SK-MEL-5 (cell line): ENCODE measurements at places on chromosomes 5 and 9.
A peak's percentile ranks its signal among the peaks of the same experiment; 100 is the strongest.

- no peak for DNase-seq
Measured at GRCh38 chr9:132748450-132748849, 78.2 kb downstream of the GTF3C4 start.

DNA sequence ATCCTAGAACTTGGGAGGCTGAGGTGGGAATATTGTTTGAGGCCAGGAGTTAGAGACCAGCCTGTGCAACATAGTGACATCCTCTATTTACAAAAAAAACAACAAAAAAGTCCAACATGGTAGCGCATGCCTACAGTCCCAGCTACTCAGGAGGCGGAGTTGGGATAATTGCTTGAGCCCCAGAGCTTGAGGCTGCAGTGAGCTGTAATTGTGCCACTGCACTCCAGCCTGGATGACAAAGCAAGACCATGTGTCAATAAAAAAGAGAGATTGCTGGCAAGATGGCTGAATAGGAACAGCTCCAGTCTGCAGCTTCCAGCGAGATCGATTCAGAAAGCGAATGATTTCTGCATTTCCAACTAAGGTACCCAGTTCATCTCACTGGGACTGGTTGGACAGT is 54.8 kb upstream of the FBXL17 start:
- no peak for DNase-seq

GRCh38 chr9:93965830-93966577 is 10.8 kb upstream of the BARX1 start:
- DNase-seq = peak; percentile 59

DNA sequence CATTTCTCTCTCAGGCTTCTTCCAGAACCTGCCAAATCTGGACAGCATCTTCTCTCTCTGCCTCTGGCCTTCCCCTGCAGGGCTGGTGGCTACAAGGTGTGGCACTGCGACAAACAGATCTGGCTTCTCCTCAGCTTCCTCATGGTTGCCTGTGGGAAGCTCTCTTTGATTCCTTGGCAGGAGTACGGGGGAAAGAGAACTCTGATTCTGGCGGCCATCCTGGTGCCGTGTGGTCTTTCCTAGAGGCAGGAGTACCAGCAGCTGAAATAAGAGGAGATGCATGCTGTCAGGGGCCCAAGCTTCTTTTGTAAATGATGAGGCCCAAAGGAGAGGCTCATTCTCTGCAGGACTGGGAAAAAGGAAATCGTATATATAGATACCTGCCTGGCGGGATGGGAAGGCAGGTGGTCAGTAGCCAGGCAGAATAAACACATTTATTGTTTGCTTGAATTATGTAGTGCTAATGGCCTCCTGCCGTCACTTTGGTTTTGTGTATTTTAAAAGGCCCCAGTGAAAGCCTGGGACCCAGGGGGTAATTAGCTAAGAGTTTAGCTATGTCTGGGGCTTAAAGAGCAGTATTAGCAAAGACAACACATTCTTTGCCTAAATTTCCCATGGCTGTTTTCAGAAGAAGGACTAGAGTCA is at the start of gene CER1:
TSS of gene CER1 (minus strand) at position 343 of the 645 bp plus-strand sequence. CDS start at position 282, 61 bp downstream.
- DNase-seq = no peak

GRCh38 chr5:95440825-95441224 is 49.7 kb downstream of the FAM81B start:
- no peak for DNase-seq

GRCh38 chr5:126970517-126971017 is 59.8 kb downstream of the MARCHF3 start:
- peak; percentile 56 for DNase-seq

DNA sequence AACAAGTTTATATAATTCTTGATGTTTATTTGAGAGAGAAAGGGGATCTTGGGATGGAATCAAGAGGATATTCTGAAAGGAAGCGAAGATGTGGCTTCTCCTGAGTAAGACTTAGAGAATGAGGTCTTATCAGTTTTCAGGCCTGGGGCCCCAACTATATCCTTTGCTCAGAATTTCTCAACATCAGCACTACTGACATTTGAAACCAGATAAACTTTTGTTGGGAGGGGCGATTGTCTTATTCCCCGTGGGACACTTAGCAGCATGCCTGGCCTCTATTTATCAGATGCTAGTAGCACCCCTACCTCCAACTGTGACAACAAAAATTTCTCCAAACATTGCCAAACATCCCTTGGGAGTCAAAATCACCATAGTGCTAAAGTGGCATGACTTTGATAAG is 567.7 kb downstream of the MAT2B start:
- no peak for DNase-seq

- no peak for DNase-seq
Measured at GRCh38 chr5:179765400-179765799, 28.4 kb upstream of the LTC4S start.

- DNase-seq = no peak
Measured at GRCh38 chr5:83474991-83475390, 3.4 kb downstream of the VCAN start.

GRCh38 chr9:37281541-37281940 is 141.0 kb upstream of the GRHPR start:
- no peak for DNase-seq

DNA sequence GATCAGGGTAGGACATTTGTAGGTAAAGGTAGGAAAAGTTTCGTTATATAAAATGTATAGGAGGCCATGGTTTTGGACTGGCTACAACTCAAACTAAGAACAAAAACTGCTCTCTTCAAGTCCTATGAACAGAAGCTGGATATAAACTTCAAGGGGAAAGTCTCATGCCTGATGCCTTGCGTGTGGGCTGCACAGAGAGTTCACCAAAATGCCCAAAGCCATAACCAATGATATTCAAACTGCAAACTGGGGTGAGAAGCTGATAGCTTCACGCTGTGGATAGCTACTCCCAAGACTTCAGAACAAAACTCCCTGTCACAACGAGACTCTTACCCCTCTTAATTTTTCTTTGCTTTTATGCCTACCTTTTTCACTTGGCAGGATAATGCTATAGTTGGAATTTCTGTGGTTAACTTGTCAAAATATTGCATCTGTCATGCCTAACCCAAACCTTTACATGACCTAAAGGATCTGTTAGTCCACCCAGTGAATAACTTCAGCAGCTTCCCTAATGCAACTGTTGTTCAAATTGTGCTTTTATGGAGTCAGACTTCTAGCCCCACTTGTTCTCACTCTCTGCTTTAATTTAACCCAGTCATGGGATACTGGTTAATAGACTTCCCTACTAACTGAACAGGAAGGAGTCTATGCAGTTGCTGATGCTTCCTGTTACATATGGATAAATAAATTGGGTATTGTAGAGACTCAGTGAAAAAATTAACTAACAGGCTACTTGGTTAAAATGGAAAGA is 71.9 kb downstream of the SFXN1 start:
- DNase-seq = no peak

- peak; percentile 52 for DNase-seq
Measured at GRCh38 chr5:79702606-79703380, 13.2 kb downstream of the CMYA5 start.

GRCh38 chr5:108321341-108321740 is 60.6 kb downstream of the FBXL17 start:
- no peak for DNase-seq

DNA sequence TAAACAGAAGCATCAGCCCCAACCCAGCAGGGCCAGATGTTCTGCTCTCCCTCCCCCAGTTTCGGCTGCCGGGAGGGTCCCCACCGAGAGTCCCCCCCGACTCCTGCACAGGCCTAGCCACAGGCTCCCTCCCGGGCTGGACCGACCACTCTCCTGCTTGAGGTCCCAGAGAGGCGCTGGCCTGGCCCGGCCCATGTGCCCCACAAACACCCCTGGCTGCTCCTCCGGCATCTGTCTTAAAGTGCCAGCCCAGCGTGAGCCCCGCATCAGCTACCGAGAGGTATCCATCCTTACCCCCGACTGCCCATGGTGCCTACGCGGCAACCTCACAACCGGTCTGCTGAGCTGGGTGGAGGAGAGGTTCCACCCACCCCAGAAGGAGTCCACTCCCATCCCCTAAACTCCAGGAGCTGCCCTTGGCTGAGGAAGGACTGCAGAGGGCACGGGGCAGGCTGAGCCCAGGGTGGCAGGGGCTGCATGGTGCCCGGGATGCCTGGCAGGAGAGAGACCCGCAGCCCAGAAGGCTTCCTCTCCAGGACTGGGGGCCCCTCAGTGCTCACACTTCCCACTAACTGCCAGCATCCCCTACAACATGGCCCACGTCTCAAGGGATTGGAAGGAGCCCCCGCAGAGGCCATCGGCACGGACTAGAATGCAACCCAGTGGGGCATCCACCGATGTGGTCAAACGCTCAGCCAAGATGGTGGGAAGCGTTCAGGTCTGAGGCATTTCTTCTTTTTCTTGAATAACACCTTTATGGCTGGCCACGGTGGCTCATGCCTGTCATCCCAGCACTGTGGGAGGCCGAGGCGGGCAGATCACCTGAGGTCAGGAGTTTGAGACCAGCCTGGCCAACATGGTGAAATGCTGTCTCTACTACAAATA is 15.6 kb upstream of the EGFL7 start:
- no peak for DNase-seq

DNA sequence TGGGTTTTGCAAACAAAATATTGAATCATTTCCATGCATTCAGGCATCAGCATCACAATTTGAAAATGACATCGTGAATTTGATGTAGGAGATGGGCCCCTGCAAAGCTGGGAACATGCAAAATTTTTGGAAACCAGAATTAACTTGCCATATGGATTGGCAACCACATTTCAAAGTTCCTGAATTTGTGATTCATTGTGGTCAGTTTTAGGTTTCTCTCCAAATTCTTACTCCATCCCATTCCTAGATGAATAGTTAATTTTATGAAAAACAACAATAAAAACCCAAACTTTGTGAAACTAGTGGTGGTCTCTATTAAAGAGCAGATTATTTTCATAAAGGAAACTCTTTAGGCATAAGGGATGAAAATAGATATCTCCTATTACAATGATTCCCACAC is 107.8 kb upstream of the SLIT3 start:
- no peak for DNase-seq

DNA sequence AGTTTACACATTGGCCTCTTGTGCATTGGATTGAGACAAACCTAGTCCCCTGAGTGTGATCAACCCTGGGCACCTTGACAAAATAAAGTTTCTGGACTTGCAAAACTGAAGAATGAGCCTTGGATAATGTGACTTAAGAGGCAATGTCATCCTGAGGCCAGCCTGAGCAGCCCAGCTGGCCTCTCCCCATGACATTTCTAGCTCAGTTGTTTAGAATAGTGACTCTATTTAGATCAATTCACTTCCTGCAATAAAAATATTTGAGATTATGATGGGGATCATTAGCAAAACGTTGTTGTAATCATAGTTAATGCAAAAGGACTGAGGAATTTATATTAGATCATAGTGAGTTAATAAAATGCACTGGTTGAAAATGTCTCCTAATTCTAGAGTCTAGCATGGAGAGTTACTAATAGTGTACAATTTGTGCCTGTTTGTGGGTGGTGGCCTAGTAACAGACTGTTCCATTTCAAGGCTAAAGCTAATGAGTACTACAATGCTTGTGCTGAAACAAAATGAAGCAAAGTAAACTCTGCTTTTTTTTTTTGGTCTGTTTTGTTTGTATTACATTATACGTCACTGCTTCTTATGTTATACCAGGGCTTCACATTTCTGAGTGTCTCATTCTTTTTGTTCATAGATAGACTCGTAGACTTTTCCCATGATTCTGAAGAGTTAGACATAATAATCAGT is 10.9 kb upstream of the RHOBTB3 start:
- peak; percentile 4 for DNase-seq

DNA sequence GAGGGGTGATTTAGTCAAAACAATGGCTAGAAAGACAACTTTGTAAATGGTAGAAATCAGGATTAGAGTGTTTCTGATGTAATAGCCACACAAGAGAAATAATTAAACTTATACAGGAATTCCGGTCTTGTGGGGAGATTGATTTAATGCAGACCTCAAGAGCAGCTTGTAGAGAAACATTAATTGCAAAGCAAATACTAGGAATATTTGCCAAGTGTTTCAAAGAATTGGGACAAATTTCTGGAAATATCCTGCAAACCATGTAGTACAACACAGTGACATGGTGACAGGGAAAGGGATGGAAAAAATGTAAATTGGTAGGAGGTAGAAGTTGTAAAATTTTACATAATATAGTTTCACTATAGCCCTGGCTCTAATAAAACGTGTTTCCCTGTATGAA is 28.9 kb downstream of the NLN start:
- DNase-seq = no peak

GRCh38 chr9:100602342-100602801 is 24.5 kb downstream of the CAVIN4 start:
- peak; percentile 80 for DNase-seq

DNA sequence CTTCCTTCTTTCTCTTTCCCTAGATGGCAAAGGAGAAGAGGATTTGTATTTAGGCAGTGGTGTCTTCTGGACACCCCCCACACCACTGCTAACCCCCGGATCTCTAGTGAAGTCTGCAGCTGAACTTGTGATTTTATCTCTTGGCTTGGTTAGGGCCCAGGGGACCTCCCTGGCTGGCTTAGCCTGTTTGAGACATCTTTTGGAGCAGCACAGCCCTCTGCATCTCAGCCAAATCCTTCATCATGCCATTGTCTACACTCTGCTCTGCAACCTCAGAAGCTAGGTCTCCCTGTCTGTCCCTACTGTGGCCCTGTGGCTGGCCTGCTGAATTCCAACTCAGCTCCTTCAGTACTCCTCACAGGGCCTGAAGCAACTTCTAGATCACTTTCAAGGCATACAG is 81.7 kb downstream of the MUSK start:
- no peak for DNase-seq

DNA sequence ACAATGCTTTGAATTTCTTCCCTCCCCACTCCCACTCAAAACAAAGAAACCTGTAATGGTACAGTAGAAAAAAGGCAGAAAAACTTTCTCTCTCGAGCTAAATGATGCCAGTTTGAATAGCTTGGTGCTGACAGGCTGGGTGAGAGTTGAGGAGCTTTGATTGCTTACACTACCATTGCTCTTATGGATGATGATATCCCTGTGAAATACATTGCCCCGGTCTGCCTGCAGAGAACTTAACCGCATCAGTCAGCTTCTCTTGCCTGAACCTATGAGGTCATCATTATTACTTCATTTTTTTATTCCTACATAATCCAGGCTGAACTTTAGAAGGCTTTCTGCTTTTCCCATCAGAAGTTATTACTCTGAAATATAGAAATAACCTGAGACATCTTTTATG is 69.3 kb downstream of the ISL1 start:
- DNase-seq = no peak

DNA sequence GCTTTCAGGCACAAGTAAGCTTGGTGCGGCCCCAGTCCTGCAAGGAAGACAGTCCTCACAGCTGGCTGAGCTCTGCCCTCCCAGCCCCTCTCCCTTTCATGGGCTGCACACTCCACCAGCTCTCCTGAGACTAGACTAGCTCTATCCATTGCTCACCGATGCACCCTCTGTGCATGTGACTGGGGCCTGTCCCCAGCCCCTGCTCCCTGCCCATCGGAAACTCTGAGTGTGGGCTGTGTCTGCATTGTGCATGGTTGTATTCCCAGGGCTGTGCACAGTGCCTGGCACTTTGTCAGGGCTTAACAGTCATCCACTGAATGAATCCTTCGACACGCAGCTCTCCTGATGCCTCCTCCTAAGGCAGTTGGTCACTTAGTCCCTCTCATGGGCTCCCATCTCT is 92.2 kb downstream of the PPARGC1B start:
- DNase-seq = no peak
